ACHN (cell line): ENCODE measurements at places on chromosomes 12 and 14.

GRCh38 chr14:75960231-75960630 is 21.6 kb downstream of the TGFB3 start:
- DNase-seq = no peak

- peak; percentile 28 for DNase-seq
These were observed 46.2 kb upstream of the DIP2B start for GRCh38 chr12:50458606-50459005.

GRCh38 chr14:93956514-93957332 is 19.6 kb downstream of the ASB2 start:
- DNase-seq = no peak

DNA sequence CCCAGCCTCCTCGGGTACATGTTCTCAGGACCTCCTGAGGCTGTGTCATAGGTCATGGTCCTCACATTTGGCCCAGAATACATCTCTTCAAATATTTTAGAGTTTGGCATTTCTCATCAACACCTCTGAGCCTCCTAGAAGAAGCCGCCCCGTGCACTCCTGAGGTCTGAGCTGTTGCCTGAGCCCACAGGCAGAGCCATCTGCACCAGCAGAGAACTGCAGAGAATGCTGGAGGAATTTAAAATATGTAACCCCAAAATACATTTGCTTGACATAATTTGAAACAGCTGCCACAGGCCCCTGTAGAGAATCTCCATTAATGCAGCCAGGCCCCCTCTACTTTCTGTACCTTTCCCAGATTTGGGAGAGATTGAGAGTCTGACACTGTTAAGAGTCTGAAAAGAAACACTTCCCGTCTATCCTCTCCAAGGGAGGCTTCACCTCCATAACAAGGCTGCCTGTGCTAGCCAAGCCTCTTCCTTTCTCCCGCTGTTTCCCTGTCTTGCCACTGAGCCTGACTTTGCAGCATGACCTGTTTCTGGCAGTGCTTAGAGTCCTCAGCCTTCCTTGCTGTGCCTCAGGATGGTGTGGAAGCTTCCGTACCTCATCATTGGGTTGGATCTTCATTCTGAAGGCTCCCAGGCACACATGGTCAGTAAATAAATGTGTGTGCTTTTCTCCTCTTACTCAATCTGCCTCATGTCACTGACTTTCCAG is 95.4 kb upstream of the SFSWAP start:
- no peak for DNase-seq

DNA sequence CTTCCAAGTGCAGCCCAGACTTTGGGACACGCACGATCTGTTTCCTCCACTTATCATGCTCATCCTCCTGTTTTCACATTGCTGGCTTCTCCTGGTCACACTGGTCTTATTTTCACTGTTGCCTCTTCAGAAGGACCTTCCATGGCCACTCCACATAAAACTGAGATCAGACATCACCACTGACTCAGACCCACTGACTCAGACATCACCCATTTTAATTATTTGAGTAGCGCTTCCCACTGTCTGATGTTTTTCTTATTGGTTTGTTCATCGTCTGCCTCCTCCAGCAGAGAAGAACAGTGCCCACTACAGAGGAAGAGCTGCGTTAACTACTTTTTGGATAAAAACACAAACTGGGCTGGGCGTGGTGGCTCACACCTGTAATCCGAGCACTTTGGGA is 270.5 kb upstream of the PWP1 start:
- DNase-seq = peak; percentile 42
